Glutamatergic neuron (in vitro differentiated cells): ENCODE measurements at places on chromosomes 12 and 14.
A peak's percentile ranks its signal among the peaks of the same experiment; 100 is the strongest.

DNA sequence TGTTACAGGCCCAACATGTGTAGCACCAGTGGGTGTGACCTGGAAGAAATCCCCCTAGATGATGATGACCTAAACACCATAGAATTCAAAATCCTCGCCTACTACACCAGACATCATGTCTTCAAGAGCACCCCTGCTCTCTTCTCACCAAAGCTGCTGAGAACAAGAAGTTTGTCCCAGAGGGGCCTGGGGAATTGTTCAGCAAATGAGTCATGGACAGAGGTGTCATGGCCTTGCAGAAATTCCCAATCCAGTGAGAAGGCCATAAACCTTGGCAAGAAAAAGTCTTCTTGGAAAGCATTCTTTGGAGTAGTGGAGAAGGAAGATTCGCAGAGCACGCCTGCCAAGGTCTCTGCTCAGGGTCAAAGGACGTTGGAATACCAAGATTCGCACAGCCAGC lies 8.6 kb downstream of the BCL2L14 start:
- DNase-seq: no peak

GRCh38 chr12:102885043-102885932 lies 31.8 kb downstream of the PAH start:
- no peak for DNase-seq

GRCh38 chr12:130281153-130281799 lies 56.4 kb upstream of the PIWIL1 start:
- peak; percentile 76 for DNase-seq

DNA sequence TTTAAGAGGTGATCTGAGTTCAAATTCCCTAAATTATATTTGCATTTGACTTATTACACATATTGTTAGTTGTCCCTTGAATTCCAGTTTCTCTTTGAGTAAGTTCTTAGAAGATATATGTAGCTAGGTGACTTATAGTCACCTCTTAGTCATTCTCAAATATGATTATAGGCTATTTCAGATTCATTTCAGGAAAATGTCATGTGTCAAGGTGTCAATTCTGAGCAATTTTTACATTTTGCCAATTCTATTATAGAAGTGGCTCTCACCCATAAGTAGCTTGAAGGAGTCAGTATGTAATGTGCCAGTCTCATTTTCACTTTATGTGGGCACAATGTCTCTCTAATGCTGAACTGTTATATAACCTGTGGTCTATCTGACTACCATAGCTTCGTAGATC lies 623.4 kb downstream of the DIO2 start:
- DNase-seq: no peak

- no peak for DNase-seq
These were observed 18.4 kb downstream of the SPIC start for GRCh38 chr12:101493556-101493955.
